ENCODE measurements at places on chromosomes 7 and 10.

GRCh38 chr7:111082351-111082750, 8.6 kb upstream of the LRRN3 start:
- DNase-seq, result no peak

GRCh38 chr7:99768471-99768870, 15.5 kb downstream of the CYP3A4 start:
- DNase-seq, result no peak

- peak; percentile 66 for DNase-seq
These were observed 97.1 kb downstream of the RGS10 start for GRCh38 chr10:119445311-119445934.

GRCh38 chr10:85045046-85045445, 716.7 kb downstream of the CCSER2 start:
- DNase-seq, result no peak

DNA sequence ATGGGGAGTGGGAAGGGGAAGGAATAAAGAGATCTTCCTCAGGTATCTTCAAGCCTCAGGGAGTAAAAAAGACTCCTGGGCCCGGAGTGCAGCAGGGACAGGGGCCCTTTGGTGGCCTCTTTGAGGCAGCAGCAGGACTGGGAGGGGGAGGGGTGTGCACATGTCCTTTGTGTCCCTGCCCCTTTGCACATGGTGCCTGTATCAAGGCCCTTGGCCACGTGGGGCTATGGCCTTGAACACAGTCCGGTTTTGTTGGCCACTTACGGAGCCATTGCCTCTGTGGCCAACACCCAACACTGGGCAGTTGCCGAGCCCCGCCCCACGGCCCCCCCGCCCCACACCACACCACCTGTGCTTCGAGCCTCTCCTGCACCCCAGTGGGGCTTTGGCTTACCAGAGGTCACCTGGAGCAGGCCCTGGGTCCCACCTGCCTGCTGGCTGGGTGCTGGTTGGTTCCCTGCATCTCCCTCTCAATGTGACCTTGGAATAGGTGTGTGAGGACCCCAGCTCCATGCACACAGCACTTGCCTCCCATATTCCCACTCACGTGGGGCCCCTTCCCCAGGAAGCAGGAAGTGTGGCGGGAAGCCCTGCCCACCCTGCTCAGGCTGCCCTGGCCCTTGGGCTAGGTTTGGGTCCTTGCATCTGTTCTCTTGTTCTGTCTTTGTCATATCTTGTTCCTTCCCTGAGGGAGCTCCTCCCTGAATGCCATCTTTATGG, 5.4 kb downstream of the SAP25 start:
- DNase-seq, result no peak

DNA sequence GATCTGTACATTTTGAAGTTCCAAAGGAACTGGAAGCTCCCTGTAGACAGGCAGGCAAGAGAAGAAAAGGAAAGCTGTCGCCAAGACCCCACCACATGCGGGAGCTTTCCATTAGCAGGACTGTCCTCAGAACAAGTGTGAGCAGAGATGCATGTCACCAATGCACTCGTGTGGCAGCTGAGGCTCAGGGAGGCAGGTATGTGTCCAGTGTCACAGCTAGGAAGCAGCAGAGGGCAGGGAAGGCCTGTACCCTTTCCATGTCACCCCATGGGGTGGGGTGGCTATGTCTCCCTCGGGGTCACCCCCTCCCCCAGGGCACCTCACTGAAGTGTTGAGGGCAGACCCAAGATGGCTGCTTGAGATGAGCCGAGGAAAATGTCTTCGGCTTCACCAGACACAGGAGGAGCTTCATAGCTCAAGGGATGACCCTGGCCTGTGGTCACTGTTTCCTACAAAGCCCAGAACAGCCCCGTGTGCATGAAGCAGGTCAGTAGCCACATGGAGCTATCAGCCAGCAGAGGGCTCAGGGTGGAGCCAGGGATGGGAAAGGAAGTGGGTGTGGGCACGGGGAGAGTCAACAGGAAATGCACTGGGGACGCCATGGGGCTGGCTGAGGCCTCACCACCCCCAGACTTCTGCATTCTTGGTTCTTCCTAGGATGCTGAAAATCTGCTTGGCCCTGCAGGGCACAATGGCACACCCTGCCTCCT, 96.6 kb downstream of the FAM53B start:
- DNase-seq, result peak; percentile 96

All from HL-60 (cell line).